EL (cell line): ENCODE measurements at places on chromosomes 4 and X.

- no peak for DNase-seq
Observed at GRCh38 chrX:40460926-40461325, 119.8 kb upstream of the ATP6AP2 start.

DNA sequence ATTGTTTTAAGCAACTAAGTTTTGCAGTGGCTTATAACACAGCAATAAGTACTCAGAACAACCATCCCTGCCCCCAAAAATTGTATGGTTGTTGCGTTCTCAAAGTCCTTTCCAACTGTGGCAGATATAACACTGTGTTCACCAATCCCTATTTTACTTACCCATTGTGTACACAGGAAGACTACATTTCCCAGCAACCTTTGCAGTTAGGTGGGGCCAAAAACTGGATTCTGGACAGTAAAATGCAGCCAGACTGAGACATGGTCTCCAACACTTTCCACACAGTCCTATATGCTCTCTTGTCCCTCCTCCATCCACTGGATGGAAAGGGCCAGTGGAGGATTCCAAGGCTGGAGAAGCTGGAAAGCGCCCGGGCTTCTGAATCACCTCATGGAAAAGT, 523.6 kb downstream of the BCOR start:
- DNase-seq = no peak

DNA sequence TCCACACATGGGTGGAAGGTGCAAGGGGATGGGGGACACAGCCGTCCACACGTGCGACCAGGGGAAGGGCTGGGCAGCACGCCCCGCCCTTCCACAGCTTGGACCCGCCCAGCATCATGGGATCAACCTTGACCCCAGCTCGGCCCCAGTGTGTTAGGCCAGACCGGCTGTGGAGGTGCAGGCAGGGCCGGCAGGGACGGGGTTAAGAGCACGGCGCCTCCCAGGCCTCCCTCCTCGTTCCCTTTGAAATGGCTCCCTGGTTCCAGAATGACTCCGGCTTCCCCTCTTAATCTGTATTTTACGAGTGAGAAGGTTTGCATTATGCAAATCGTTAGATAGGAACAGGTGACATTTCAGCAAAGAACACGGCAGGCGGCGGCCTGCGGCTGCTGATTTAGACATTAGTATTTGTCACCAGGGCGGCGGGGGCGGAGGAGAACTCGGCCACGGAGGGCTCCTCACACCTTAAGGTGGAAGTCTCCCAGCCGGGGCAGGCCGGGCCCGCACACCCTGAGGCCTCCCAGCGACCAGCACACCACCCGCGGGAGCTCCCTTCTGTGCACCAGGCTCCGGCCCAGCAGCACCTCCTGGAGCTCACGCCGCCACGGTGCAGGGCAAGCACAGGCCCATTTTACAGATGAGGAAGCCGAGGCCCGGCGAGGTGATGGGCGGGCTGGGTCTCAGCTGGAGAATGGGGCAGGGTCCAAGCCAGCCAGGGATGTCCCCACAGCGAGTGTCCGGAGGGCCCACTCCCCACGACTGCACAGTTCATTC, 116.1 kb downstream of the FAM53A start:
- DNase-seq = no peak

GRCh38 chr4:41057467-41057866, 156.9 kb downstream of the APBB2 start:
- peak; percentile 83 for DNase-seq

GRCh38 chr4:165744370-165744769, 128.7 kb upstream of the TLL1 start:
- no peak for DNase-seq

DNA sequence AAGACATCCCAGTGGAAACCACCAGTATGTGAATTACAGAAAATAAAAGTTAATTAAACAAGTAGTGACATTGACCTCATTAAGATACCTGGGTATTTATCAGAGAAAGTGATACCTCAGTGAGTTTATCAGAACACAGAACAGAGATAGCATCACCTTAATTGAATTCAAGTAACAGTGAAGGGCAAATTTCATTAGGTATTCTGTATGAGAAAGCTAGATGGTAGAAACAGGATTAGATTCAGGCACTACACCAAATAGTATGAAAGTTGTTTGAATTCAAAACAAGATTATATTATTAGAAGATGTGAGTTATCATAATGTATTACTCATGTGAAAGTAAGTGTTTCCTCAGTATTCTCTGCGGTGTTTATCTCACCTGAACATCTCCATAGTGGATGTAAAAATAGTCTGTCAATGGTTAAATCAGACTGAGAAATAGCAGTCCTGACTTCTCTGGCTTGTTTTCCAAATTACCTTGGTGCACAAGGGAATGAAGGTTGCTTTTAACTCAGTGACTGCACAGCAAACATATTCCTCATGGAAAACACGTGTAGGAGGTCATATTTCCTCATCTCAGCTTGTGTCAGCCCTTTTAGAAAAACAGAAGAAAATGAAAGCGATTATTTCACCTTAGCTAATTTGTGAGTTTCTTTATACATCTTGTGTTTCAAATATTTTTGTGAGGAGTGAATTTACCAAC, 79.9 kb upstream of the PCDH18 start:
- no peak for DNase-seq

DNA sequence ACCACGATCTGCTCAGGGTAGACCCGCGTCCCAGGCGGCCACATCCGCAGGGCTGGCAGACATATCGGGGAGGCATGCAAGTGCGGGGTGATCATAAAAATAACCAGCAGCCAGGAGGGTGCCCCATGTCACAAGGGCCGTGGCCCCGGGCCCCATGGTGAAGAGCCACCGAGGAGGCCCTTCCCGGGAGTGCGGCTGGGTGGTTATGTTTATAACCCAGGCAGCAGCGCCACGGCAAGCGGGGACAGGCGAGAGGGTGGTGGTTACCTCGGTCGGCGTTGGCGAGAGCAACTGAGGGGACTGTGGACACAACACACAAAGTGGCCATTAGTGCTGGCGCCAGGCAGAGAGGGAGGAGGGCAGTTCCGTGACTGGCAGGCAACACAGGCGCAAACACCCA, 92.7 kb upstream of the AFAP1 start:
- DNase-seq = no peak
